ENCODE measurements at places on chromosomes 7 and 10. TPM values are rescaled to one million over a fixed set of nuclear protein-coding genes. Genes with fewer than 3 reads are reported as not detected.

The SFXN3 gene
- 91.6 TPM for total RNA-seq

The HOXA2 gene
- total RNA-seq: 0.51 TPM

The CUBN gene
- 0.69 TPM for total RNA-seq

The NEUROD6 gene
- total RNA-seq: not detected

The OR2A14 gene
- total RNA-seq: not detected

The PLPP4 gene
- total RNA-seq: 0.46 TPM

The KCND2 gene
- total RNA-seq: 0.34 TPM
